ENCODE measurements at places on chromosomes 16 and 17.

DNA sequence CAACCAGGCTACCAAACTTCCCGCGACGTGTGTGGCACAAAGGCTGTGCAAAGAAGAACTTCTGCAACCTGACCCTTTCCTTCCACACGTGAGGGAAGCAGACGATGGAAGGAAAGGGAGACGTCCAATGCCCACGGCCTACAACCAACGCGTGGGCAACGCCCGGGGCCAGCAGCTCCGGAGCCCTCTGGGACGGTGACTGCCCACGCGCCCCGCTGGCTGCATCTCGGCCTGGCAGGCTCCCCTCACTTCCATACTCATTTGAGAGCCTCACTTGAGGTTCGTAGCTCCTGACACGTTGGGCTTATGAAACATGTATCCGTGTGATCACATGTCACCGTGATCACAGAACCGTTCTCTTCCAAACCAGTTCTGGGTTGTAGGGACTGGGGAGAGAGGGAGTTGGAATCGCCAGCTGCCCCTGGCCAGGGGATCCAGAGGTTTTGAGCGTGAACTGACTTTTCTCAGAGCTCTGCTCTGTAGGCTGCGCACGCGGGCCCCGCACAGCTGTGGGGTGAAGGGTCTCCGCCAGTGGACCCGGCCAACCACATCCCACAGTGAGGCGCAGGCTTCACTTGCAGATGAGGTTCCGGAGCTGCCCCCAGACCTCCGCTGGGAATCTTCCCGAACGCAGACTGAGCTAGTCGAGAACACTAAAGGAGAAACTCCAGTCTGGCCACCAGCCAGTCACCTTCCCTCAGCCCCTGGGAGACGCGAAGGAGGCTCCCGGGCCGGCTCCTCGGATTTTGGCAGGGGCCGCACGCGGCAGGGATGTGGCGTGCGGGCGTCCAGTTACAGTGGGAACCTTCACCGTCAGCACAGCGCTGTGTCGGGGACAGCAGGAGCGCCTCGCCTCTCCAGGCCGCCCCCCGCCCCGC, 1.0 kb downstream of the LMF1 start:
- DNase-seq: no peak

DNA sequence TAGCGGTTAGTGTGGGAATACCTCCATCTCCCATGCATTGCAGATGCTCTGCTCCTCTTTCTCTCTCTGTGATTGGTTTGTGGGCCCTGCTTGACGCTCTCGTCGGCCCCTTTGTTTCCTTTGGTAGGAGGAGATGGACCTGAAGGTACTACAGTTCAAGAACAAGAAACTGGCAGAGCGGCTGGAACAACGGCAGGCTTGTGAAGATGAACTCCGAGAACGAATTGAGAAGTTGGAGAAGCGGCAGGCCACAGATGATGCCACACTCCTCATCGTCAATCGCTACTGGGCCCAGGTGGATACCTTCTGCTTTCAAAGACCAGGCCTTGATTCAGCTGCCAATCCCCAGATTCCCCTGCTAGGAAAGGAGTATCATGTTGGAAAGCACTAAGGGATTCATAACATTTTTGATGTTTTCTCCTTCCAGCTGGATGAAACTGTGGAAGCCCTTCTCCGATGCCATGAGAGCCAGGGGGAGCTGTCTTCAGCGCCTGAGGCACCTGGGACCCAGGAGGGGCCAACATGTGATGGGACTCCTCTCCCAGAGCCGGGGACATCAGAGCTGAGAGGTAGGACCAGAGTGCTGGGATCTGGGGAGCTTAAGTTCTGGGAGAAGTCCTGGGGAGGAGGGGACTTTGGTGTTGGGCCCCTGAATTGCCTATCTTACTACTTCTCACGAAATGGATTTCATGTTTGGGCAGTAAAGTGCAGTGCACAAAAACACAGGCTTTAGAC, 1.0 kb downstream of the RNF40 start:
- DNase-seq: no peak

DNA sequence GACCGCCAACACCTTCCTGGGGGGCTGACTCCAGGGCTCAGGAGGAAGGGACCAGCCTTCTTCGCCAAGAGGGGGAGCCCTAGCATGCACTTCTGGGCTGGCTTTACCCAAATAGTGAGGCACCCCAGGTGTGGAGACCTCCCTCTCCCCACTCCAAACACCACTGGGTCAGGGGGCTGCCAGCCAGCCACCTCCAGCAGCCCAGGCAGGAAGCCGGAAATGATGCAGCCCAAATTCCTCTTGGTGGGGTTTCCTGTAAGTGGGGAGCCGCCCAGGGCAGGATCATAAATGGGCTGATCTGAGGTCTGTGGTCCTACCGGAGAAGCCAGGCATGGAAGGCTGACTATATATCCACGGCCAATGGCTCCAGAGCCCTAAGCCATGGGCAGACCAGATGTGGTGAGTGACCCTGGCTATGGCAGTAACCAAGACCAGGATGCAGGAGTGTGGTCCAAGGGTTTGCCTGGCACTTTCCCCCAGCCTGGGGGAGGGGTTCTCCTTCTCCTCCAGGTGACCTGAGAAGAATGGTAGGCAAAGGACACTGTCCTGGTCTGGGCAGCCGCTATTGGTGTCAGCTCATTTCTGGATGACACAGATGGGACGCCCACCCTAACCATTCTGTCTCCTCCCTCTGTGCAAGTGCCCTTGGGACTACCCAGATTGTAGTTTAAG, 4.2 kb downstream of the GIT1 start:
- no peak for DNase-seq

- no peak for DNase-seq
Observed at GRCh38 chr17:64599827-64600226, 62.3 kb downstream of the SMURF2 start.

GRCh38 chr17:22272363-22273146, 580.2 kb downstream of the KCNJ18 start:
- DNase-seq: no peak

DNA sequence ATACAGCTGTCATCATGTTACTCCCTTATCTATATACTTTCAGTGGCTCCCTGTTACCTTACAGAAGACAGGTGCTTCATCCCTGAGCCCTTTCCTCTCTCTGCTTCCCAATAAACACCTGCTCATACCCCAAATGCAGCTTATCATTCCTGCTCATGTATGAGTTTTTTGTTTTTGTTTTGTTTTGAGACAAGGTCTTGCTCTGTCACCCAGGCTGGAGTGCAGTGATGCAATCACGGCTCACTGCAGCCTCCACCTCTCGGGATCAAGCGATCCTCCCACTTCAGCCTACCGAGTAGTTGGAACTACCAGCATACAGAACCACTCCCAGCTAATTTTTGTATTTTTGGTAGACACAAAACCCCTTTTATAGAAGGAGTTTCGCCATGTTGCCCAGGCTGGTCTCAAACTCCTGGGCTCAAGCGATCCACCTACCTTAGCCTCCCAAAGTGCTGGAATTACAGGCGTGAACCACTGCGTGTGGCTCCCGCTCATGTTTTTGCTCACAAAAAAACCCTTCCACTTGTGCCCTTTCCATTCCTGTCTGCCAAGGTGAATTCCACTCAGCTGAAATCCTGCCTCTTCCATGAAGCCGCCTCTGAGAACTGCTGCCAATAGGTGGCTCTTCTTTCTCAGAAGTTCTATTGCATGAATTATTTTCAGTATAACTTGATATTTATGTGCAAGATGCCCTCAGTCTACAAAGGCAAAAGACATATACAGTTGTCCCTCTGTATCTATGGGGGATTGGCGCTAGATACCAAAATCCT, 7.9 kb upstream of the RNF157 start:
- DNase-seq: no peak

DNA sequence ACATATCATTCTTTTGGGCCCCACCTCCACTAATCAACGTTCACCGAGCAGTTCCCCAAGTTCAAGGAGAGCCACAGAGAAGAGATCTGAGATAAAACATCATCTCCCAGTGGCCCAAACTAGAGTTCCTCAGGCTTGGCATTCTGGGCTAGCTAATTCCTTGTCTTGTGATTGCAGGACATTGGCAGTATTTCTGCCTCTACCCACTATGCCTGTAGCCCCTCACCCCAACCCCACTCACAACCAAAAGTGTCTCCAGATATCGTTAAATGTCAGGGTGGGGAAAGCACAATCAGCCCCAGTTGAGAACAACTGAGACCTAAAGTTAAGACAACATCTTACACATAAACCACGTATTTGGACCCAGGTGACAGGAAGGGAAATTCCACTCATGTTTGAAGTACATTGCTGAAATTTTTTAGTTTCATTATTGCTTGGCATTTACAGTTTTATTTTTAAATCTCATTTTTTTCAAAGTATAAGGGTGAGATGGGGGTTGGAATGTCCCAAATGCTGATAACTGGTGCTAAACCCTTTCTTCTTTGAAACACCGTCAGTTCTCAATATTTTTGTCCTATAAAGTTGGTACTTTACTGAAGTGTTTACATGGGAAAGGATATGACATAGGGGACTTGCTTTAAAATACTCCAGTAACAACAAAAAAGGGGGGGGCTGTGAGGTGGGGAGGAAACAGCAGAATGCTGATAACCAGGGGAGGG, 13.6 kb downstream of the ZC3H7A start:
- DNase-seq: no peak

GRCh38 chr17:79002796-79003593, 6.6 kb downstream of the CANT1 start:
- DNase-seq: no peak

DNA sequence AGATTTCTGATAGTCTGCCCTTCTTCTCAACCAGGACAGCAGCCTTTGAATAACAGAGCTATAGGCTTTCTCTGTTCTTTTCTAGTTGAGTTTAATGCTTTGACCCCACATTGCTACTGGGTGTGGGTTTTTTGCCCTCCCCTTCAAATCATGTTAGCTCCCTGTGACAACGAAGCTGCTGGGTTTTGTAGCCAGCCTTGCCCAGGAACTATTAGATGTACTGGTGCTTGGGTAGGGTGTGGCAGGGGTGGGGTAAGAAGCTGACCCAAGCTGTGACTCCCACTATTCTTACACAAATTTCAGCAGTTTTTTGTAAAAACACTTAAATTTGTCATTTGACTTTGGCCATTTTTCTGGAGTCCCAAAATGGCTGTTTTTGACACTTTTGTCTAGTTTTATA, 69.7 kb downstream of the NLK start:
- DNase-seq: no peak

- no peak for DNase-seq
Observed at GRCh38 chr17:36066365-36066985, 2.4 kb downstream of the CCL18 start.

All from NCI-H774 (cell line).